Effector memory CD8-positive, alpha-beta T cell (primary cell): ENCODE measurements at places on chromosomes 3 and 15.
A peak's percentile ranks its signal among the peaks of the same experiment; 100 is the strongest.

DNA sequence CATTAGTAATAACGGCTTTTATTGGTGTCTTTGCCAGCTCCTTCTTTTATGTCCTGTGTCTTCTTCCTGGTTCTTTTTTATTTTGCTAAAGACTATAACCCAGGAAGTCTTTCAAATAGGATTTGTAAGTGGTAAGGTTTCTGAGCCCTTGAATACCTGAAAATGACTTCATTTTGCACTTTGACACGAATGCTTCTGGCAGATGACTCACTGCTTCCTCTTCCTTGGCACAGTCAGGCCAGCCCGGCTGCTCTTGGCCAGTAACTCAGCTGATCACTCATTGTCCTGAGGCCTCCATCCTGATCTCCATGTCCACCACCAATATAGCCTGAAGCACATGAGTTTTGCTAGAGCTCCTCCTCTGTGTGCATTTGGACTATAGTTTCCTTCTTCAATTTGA lies 48.7 kb upstream of the NR2E3 start:
- peaks cover 26% of the 10 kb centered on the region for H3K27me3 ChIP-seq
- no peaks in the 10 kb centered on the region for H3K4me1 ChIP-seq
- H3K27ac ChIP-seq: no peak overlapping the region
- H3K4me3 ChIP-seq: no peak overlapping the region
- no peaks in the 10 kb centered on the region for H3K36me3 ChIP-seq

- DNase-seq: no peak
- no peaks in the 10 kb centered on the region for H3K4me1 ChIP-seq
- peaks cover 6% of the 10 kb centered on the region for H3K27me3 ChIP-seq
- no peaks in the 10 kb centered on the region for H3K36me3 ChIP-seq
These were observed 21.6 kb downstream of the CCDC80 start for GRCh38 chr3:112619295-112619694.

- H3K27ac ChIP-seq: no peak overlapping the region
- H3K27me3 ChIP-seq: peaks cover 6% of the 10 kb centered on the region
- no peaks in the 10 kb centered on the region for H3K4me1 ChIP-seq
- H3K36me3 ChIP-seq: no peaks in the 10 kb centered on the region
- DNase-seq: no peak
These were observed 301.7 kb upstream of the UMPS start for GRCh38 chr3:124428372-124429128.

GRCh38 chr3:63557912-63558311 lies 94.6 kb upstream of the SNTN start:
- H3K4me3 ChIP-seq: no peak overlapping the region
- H3K27me3 ChIP-seq: no peaks in the 10 kb centered on the region
- no peaks in the 10 kb centered on the region for H3K4me1 ChIP-seq
- H3K36me3 ChIP-seq: no peaks in the 10 kb centered on the region
- DNase-seq: no peak

GRCh38 chr3:195544230-195544536 lies 1.1 kb upstream of the PPP1R2 start:
- H3K36me3 ChIP-seq: peaks cover 36% of the 10 kb centered on the region
- no peaks in the 10 kb centered on the region for H3K27me3 ChIP-seq
- no peak for DNase-seq
- H3K4me1 ChIP-seq: peaks cover 66% of the 10 kb centered on the region

DNA sequence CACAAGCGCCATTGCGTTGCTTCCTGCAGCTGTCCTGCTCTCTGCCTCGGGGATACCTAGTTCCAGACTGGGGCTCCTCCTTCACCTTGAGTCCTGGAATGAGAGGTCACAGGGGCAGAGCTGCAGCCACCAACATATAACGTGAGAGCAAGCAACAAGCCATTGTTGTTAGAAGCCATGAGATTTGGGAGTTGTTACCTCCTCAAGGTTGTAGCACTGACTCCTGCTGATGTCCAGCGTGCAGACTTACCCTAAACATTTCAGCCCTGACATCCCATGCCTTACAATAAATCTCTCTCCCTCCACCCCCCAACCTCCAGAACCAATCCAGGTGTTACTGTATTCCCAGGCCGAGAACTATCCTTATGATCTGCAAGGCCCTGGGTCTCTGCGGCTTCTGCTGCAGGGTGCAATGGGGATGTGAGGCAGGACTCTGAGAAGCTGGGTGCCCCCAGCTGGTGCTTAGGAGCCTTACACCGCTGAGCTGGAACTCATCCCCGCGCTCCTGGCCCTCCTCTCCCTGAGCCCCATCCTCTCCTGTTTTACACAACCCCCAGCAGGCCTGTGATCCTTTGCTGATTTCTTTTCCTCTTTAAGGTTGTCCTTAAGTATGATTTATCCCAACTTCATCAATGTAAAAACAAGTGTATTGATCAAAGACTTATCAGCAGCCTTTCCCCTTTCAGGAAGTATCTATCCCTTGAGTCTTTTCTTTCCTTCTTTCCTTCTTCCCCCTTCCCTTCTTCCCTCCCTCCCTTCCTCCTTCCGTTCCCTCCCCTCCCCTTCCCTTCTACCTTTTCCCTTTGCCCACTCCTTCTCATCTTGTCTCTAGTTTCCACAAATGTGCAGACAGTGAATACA lies 84.2 kb upstream of the ABHD2 start:
- H3K27me3 ChIP-seq: peaks cover 35% of the 10 kb centered on the region
- no peak overlapping the region for H3K27ac ChIP-seq
- no peak overlapping the region for H3K4me3 ChIP-seq
- DNase-seq: no peak
- H3K4me1 ChIP-seq: peaks cover 5% of the 10 kb centered on the region

- no peak for DNase-seq
- peaks cover 64% of the 10 kb centered on the region for H3K4me1 ChIP-seq
- peaks cover 14% of the 10 kb centered on the region for H3K36me3 ChIP-seq
- H3K27me3 ChIP-seq: no peaks in the 10 kb centered on the region
These were observed 2.9 kb downstream of the TNFSF10 start for GRCh38 chr3:172520301-172520831.

GRCh38 chr3:88671573-88671972 lies 435.8 kb upstream of the EPHA3 start:
- H3K4me3 ChIP-seq: no peak overlapping the region
- H3K27me3 ChIP-seq: no peaks in the 10 kb centered on the region
- no peak for DNase-seq
- no peak overlapping the region for H3K27ac ChIP-seq

DNA sequence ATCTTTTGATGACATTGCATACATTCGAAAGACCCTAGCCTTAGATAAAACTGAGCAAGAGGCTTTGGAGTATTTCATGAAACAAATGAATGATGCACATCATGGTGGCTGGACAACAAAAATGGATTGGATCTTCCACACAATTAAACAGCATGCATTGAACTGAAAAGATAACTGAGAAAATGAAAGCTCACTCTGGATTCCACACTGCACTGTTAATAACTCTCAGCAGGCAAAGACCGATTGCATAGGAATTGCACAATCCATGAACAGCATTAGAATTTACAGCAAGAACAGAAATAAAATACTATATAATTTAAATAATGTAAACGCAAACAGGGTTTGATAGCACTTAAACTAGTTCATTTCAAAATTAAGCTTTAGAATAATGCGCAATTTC lies 16.7 kb downstream of the KCNMB3 start:
- H3K27ac ChIP-seq: no peak overlapping the region
- no peak for DNase-seq
- H3K4me1 ChIP-seq: no peaks in the 10 kb centered on the region
- H3K4me3 ChIP-seq: no peak overlapping the region

DNA sequence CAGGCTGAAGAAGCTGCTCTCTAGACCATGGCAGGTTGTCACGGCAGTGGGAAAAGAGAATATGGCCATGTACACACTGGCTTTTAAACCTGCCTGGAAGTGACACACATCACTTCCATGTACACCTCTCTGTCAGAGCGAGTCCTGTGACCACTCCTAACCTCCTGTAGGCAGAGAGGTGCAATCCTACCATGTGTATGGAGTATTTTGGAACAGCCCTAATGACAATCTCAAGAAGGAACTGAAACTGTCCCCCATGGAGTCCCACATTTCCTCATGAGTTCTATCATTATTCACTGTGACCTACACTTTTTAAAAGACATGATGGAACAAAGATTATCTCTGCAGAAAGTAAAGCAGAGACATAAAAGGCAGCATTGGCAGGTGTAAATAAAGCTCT lies 153.4 kb upstream of the PFN2 start:
- H3K4me3 ChIP-seq: no peak overlapping the region
- H3K27ac ChIP-seq: no peak overlapping the region
- no peaks in the 10 kb centered on the region for H3K36me3 ChIP-seq
- no peaks in the 10 kb centered on the region for H3K4me1 ChIP-seq
- no peak for DNase-seq

- H3K4me1 ChIP-seq: peaks cover 1% of the 10 kb centered on the region
- DNase-seq: no peak
- no peaks in the 10 kb centered on the region for H3K36me3 ChIP-seq
- no peak overlapping the region for H3K4me3 ChIP-seq
- H3K27me3 ChIP-seq: no peaks in the 10 kb centered on the region
These were observed 26.0 kb downstream of the HHLA2 start for GRCh38 chr3:108322352-108322751.

DNA sequence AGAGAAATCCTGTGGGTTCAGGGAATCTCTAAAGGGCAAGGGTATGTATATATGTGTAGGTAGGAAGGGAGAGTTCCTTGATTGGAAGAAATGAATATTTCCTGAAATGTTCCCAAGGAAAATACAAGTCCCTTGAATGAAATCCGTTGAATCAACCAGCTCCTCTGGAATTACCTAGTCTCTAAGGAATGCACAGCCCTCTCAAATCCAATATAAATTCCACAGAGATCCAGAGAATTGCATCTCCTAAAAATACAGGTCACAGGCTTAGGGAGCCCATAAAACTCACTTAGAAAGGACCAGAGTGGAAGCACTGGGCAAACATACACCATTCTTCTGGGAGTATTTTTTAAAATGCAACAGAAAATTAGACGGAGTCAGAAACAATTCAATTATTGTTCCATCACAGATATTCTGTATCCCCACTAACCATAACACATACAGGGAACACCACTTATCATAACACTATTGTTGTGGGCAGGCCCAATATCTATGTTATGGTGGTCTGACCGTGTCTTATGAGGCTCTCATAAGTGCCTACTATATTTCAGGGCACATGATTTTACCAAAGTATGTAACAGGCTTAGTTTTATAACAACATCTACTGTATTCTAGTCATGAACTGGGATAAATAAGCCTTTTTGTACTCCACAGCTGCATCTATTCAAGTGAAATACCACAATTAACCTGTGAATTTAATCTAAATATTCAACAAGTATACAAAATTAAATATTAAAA lies 43.7 kb downstream of the IGSF11 start:
- H3K4me1 ChIP-seq: no peaks in the 10 kb centered on the region
- H3K36me3 ChIP-seq: no peaks in the 10 kb centered on the region
- H3K27me3 ChIP-seq: peaks cover 12% of the 10 kb centered on the region
- no peak for DNase-seq

DNA sequence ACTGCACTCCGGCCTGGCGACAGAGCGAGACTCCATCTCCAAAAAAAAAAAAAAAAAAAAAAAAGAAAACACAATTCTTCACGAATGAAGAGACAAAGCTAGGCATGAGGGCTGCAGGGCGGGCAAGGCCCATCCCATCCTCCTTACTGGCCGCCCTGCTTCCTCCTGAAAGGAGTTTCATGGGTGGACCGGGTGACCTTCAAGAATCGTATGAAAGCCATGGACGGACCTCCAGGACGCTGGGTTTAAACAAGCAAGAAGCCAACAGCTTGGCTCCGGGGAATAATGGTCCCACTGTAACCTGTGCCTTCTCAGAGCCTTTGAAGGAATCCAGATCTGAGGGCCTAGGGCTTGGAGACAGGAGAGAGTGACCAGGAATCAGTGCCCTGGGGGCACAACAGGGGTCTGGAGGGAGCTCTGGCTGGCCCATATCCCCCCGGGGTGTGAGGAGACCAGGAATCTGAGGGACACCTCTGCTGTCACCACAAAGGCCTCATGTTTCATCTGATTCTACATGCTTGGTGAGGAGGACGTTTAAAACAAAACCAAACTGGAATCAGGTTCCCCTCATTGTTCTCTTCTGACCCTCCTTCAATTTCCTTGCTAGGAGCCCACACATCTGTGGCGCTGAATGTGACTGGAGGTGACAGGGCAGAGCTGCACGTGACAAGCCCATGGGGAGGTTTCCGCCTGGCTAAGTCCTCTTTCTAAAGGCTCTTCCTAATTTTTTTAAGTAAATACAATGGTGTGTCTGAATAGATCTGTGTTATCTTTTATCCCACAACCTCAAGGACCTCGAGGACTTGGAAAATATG lies 46.1 kb downstream of the WHAMM start:
- no peak for DNase-seq
- no peak overlapping the region for H3K4me3 ChIP-seq
- no peak overlapping the region for H3K27ac ChIP-seq
- no peaks in the 10 kb centered on the region for H3K4me1 ChIP-seq
- no peaks in the 10 kb centered on the region for H3K27me3 ChIP-seq

- H3K27me3 ChIP-seq: peaks cover 32% of the 10 kb centered on the region
- H3K36me3 ChIP-seq: peaks cover 5% of the 10 kb centered on the region
- no peak for DNase-seq
- H3K4me3 ChIP-seq: no peak overlapping the region
- peaks cover 19% of the 10 kb centered on the region for H3K4me1 ChIP-seq
These were observed 14.5 kb downstream of the SPTBN5 start for GRCh38 chr15:41879321-41879845.

DNA sequence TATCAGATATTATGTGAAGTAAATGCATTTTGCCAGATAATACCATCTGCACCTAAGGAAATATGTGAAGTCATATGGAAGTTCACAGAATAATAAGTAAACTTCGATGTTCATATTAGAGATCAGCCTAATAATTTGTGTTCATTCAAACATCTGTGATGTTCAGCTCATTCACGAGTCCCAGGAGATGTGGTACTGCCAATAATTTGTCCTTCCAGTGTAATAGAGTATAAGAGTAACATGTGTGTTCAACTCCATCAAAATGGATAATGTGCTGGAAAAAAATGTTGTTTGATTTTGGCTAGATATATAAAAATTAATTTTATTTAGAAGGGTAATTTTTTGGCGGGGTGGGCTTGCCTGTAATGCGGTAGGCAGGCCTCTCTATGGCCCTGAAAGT lies 75.4 kb upstream of the ARL6 start:
- no peak overlapping the region for H3K27ac ChIP-seq
- H3K4me3 ChIP-seq: no peak overlapping the region
- no peak for DNase-seq
- peaks cover 17% of the 10 kb centered on the region for H3K27me3 ChIP-seq
- H3K4me1 ChIP-seq: no peaks in the 10 kb centered on the region
- H3K36me3 ChIP-seq: no peaks in the 10 kb centered on the region

DNA sequence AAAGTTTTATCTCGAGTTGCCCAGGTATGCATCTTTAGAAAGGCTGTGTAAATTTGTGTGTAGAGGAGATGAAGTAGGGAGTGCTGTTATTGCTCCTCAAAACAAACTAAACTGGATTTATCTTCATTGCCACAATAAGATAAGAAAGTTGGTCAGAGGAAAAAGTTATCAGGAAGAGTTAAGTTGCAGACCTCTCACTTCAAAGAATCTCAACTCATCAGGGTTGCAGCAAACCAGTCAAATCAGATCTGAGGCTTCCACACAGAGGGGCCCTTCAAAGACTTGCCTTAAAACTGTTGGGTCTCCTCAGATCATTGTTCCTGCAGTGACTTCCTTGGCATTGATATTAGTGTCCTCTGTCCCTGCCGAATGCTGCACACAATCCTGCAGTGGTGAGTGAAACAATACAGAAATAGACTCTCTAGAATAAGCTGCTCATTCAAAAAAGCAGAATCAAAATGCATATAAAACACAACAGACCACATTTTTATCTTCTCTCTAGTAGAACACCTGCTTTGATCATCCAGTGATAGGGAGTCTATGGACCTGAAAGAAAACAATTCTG lies 191.2 kb upstream of the CBLB start:
- H3K27me3 ChIP-seq: no peaks in the 10 kb centered on the region
- H3K4me3 ChIP-seq: no peak overlapping the region
- H3K27ac ChIP-seq: peak overlapping the region; percentile 27
- DNase-seq: no peak
- H3K4me1 ChIP-seq: peaks cover 2% of the 10 kb centered on the region
